ENCODE measurements at places on chromosomes 7 and 10.

DNA sequence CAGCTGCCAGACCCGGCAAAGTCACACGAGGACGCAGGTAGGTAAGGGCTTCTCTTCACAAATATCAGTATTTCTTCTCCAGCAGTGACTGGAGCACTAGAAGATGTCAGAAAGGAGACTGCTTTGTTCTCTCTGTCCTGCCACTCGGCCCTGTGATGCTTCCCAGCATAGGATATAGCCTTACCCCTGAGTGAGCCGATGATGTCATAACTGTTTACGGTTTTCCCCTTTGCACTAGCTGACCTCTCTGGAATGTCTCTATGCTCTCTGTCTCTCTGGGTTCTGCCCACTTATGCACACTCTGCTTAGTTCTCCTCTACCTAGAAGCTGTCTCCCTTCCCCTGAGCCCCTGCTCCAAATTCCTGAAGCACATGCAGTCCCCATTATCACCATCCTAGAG, 167.5 kb upstream of the PODXL start:
- no peak for DNase-seq

DNA sequence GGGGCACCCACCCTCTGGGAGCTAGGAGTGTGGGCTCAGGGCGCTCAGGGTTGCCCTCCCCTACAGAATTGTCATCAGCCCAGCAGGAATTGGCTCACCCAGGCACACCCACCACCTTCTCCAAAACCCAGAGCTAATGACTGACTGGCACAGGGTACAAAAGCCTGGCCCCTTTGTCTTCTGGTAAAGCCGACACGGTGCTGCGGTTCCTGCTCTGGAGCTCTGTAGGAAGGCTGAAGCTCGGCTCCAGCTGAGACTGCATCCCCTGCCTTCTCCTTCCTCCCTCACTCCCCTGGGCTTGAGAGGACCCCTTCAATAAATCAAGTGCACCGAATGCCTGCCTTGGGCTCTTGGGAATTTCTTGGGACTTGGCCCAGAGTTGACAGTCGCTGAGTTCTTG, 117.9 kb upstream of the EEPD1 start:
- DNase-seq, result no peak

- DNase-seq, result no peak
Measured at GRCh38 chr10:123556736-123557135, 109.4 kb upstream of the GPR26 start.

DNA sequence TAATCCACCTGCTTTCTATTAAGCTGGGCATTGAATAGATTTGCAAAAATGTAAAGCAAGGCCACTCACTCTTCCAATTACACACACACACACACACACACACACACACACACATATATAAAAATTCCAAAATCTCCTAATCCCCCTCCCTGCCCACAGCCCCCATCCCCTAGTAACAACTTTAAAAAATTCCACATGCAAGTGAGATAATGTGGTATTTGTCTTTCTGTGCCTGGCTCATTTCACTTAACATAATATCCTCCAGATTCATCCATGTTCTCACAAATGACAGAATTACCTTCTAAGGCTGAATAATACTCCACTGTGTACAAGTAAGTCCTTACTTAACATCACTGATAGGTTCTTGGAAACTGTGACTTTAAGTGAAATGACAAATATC, 24.2 kb downstream of the SH2D4B start:
- DNase-seq, result no peak

- DNase-seq, result no peak
Measured at GRCh38 chr7:80791509-80791929, 127.3 kb downstream of the SEMA3C start.

GRCh38 chr7:4279216-4279615, 402.9 kb upstream of the FOXK1 start:
- DNase-seq, result no peak

- DNase-seq, result no peak
Measured at GRCh38 chr10:659688-660141, 29.8 kb downstream of the DIP2C start.

DNA sequence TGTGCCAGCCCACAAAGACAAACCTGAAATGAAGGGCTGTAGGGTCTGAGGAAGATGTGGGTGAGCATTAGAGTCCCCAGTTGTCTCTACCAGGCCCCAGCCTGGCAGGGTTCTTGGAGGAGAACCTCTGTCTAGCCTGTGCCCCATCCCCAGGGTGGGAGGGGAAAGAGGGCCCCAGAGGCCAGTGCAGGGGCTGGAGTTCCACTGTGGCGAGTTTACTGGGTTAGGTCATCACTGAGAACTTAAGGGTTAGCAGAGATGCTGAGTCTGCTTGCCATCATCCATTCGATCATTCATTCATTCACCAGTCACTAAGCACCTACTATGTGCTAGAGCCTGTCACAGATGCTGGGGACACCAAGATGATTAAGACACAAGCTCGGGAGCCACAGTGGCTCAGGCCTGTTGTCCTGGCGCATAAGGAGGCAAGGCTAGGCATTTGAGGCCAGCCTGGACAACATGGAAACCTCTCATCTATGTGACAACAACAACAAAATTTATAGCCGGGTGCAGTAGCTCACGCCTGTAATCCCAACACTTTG, 2.6 kb downstream of the ANKRD2 start:
- no peak for DNase-seq

- DNase-seq, result no peak
Measured at GRCh38 chr10:75229971-75230370, 5.8 kb downstream of the COMTD1 start.

GRCh38 chr10:93894516-93895378, 969 bp downstream of the SLC35G1 start:
- no peak for DNase-seq

DNA sequence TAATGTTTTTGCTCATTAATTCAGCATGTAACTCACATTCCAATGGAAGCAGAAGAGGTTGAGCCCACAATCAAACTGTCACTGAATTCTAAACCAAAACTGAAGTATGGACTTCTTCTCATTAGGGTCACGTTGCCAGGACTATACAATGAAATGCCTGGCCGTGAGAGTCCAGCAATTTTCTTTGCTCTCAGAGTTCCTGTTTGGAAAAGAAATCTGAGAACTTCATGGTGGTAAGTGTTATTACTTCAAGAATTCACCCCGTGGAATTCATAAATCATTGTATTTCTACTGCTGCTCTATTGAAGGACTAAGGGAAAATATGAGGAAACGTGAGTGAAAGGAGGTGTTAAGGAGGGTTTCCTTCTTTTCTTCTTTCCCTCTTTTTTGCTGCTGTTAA, 441.8 kb upstream of the AKR1E2 start:
- DNase-seq, result no peak

- no peak for DNase-seq
Measured at GRCh38 chr10:8663131-8663530, 608.6 kb downstream of the GATA3 start.

DNA sequence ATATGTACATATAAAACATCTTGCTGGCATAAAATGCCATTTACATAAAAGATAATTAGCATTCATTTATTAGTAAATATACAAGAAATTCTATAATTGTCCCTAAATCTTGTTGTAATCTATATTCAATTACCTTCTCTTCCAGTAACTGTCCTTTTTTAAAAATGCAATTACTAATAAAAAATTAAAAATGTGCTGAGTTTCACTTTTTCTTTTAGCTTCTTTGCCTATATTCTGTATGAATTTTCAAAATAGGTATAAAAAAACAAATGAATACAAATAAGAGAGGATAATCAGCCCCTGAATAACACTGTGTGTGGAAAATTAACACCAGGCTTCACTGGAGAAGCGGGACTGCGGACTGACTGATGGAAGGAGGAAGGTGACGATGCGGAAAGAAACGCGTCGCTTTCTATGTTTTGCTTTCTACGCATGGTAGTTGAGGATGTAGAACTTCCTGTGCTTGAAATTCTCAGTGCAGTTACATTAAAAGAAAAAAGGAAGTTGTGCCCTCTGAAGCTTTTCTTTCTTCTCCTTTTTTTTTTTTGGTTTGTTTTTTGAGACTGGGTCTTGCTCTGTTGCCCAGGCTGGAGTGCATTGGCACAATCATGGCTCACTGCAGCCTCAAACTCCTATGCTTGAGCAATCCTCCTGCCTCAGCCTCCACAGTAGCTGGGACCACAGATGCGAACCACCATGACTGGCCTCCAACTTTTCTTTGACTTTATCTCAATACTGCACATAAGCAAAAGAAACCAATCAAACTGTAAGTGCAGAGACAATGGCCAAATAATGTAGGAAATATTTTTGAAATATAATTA, 7.4 kb upstream of the ZMYND11 start:
- no peak for DNase-seq

DNA sequence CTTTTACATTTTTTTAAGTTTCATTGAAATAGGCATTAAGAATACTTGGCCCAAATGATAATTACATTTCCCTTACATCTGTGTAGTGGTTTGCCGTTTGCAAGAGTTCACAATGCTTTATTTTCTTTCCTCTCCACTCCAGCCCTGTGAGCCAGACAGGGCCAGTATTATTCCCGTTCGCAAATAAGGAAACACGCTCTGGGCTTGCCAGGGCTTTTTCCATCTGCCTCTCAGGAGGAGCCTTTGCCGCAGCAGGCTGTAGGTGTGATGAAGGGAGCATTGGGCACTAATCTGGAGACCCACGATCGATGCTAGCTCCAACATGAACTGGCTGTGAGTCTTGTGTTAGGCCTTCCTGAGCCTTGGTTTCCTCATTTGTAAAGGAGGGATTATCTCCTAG, 154.4 kb downstream of the GALNT17 start:
- DNase-seq, result no peak

DNA sequence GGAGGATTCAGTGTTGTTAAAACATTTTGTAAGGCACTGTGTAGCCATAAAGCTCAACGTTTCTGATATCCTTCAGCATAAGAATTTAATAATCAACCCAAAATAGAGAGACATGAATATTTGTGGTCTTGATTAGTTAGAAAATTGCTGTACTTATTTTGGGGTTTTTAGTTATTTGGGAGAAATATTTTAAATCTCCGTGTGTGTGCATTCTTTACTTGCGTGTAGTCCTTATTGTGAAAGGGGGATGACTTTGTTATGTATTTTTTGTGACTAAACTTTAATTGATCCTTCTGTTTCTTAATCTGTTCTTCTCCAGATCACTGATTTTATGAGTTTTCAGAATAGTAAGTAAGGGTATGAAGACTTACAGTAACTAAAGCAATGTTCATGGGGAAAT, 81.2 kb downstream of the ZNRF2 start:
- no peak for DNase-seq

- peak; percentile 1 for DNase-seq
Measured at GRCh38 chr10:24503461-24504320, 220.0 kb downstream of the ARHGAP21 start.

- no peak for DNase-seq
Measured at GRCh38 chr10:99672884-99673283, 13.6 kb downstream of the ENTPD7 start.

DNA sequence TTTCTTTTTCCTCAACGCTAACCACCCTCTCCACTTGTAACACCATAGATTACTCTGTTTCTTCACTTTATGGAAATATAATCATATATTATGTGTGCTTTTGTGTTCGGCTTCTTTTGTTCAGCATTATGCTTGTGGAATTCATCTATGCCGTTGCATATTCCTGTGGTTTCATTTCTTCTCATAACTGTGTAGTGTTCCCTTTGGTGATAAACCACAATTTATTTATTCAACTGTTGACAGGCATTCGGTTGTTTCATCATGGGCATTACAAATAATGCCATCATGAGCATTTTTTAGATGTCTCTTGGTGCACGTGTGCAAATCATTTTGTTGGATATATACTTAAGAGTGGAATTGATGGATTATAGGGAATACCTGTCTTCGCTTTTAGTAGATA, 12.1 kb downstream of the AVL9 start:
- DNase-seq, result no peak

DNA sequence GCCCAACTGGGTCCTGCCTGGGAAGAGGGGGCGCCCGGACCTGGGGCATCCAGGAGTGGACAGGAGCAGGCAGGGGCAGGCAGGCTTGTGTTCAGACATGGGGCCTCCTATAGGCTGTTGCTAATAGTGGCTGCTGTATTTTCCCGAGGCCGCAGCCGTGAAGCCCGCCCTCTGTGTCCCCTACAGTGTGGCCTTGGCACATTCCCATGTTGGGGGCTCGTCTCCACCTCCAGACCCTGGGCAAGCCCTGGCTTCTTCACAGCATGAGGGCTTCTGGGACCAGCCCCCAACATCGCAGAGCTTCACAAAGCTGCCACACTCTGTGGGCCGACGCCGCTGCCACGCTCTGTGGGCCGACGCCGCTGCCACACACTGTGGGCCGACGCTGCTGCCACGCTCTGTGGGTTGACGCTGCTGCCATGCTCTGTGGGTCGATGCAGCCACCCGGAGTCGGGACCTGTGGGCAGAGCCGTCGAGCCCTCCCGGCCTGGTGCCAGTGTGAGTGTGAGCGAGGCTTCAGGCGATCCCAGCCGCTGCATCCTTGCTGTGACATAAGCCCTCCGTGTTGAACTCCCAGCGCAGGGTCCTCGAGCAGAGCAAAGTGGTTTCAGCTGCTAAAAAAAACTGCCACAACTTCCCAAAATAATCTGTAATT, 109.0 kb downstream of the INPP5A start:
- DNase-seq, result no peak

DNA sequence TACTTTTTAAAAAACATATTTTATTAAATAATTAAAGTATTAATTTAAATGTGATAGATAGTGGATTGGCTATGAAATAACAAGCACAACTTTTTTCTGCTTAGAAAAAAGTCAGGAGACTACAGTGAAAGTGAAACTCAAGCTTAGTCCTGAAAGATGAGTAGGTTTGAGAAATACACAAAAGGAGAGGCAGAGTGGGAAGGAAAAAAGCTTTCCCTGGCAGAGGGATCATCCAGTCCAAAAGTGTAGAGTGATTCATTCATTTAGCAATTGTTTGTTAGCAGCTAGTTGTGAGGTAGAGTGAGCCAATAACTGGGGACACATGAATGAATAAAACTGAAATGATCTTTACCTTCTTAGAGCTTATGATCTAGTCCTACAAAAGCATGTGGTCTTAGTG, 93.5 kb downstream of the FOXP2 start:
- no peak for DNase-seq

DNA sequence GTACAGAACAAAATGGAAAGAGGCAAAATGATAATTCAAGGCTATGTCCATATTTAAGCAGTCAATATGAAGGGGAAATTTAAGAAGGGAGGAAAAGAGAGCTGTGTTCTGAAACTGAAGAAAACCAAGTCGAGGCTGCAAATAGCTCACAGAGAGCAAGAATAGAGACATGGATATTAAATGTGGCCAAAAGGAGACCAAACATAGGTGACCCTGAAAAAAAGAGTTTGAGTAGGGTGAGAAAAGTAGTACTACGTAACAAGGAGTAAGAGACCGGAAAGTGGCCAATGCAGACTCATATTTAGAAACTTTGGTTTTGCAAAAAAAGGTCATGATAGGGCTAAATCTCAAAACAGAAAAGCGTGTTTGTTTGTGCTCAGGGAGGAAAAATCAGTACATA, 84.6 kb downstream of the GNAT3 start:
- DNase-seq, result no peak

GRCh38 chr10:62352356-62352970, 21.7 kb upstream of the ZNF365 start:
- no peak for DNase-seq

Measured in NCI-H187 treated with DMSO at 0.1 percent for 48 hours (cell line).